Natural killer cell (primary cell): ENCODE measurements at places on chromosomes 5 and 9. TPM values are rescaled to one million over a fixed set of nuclear protein-coding genes. Genes with fewer than 3 reads are reported as not detected.

DNA sequence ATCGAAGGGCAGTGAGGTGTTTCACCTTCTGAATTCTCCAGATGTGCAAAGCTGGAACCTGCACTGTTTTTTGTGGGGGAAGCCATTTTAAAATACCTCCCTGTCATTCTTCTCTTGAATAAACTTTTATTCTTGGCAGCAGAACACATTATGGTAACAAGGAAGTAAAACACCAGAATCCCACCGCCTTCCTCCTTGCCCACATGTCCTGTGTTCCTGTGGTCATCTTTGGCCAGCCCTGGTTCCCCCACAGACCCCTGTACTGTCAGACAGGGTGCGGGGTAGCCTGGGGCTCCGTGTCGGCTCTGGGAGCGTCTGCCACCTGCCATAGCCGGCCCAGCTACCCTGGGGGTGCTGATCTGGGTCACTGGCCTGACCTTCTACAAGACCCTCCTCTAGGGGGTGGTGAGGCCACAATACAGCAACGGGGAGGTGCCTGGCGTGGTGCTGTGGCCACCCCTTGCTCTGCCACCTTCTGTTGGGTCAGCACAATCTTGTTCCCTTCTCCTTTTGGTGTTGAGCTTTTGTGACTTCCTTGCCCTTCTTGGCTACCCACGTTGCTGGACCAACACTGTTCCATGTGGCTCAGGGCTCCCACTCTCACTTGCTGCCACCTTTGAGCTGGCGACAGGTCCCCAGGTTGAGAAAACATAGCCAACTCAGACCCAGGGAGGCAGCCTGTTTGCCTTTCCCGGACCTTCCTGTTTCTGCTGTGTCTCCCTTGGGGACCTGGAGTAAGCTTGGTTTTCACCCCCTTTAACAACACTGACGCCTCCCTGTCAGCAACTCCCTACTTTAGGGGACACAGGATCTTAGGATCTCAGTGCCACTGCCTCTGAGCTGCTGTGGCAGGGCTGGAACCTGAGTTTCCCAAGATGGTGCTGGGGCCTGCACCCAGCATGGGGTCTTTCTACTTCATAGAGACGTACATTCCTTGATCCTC is 4.8 kb downstream of the WNK2 start:
- DNase-seq, result no peak

Gene EMB
- 223 TPM for total RNA-seq

Gene CDO1
- not detected for total RNA-seq

- no peak for DNase-seq
Observed at GRCh38 chr5:55604611-55605067, 69.9 kb upstream of the PLPP1 start.

GRCh38 chr5:107518190-107518589 is 152.5 kb downstream of the EFNA5 start:
- no peak for DNase-seq

Gene IDNK
- 12.5 TPM for total RNA-seq

DNA sequence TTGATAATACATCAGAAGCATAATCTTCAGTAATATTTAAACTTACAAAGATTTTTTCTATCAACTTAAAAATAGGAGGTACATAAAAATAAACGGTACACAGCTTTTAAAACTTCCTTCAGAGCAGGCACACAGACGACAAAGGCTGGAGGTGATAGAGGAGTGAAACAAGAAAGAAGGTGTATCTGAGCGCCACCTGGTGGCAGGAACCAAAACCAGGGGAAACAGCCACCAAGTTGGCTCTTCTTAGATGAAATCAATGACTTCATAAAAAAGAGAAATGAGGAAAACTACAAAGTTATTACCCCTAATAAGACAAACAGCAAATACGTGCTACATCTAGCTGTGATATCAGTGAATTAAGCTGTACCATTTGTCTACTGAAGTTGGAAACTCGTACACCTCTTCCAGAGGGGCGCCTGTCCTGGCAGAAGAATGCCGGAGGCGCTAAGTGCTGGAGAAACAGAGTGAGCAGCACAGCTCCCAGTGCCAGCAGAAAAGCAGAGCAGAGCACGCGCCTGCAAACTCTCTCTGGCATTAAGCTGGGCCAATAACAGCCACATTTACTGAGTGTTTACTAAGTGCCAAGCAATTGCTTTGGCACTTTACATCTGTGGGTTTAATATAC is 85.9 kb downstream of the SETX start:
- peak; percentile 65 for DNase-seq
